ENCODE measurements at places on chromosomes 4 and X.
A peak's percentile ranks its signal among the peaks of the same experiment; 100 is the strongest.

- no peak for DNase-seq
Observed at GRCh38 chrX:101062176-101062575, 10.3 kb upstream of the TRMT2B start.

- DNase-seq, result peak; percentile 3
Observed at GRCh38 chrX:148536961-148537360, 36.5 kb downstream of the AFF2 start.

DNA sequence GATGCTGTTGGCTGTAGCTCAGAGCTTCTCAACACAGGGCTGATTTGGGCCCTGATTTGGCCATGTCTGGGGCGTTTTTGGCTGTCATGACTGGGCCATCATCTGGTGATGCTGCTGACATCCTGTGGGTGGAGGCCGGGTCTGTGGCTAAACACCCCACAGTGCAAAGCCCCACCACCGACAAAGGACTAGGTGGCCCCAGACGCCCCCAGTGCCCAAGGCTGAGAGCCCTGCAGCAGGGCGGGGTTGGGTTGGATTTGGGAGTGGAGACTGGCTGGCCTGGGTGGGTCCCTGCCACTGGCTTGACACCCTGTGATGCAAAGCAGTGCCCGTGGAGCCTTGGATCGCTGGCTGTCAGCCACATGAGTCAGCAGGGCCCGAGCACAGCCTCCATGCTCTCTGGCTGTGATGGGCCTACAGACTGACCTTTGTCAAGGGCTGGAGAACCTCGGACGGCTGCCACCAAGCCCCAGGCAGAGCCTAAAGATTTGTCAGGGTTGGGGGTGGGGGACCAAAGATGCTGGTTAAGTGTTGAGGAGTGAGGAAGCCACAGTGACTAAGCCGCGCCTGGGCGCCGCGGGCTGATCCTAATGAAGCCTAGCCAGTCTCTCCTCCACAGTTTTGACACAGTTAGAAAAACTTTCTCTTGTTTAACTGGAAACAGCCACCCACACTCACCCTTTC, 28.3 kb downstream of the CYTL1 start:
- no peak for DNase-seq

- no peak for DNase-seq
Observed at GRCh38 chrX:94850811-94851210, 1176.8 kb downstream of the FAM133A start.

DNA sequence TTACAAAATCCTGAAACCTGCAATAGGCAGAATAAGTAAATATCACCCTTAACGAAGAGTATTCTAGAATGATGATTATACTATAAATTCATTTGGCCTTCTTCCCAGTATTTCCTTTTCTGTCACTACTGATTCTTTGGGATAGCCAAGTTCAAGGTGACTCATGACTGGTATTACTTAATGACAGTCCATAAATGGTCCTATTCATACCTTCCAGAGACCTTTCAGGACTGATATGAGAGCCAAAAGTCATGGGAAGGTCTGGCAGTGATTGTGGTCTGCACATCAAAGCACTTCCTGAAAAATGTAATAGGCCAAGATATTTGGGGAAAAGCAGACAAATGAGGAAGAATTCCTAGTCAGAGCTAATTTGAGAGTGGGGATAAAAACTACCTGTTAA, 239.6 kb upstream of the FAM47A start:
- DNase-seq, result peak; percentile 27

GRCh38 chr4:118395057-118395644, 42.3 kb upstream of the PRSS12 start:
- DNase-seq, result no peak

- DNase-seq, result no peak
Observed at GRCh38 chrX:153903238-153903980, 1.1 kb upstream of the AVPR2 start.

DNA sequence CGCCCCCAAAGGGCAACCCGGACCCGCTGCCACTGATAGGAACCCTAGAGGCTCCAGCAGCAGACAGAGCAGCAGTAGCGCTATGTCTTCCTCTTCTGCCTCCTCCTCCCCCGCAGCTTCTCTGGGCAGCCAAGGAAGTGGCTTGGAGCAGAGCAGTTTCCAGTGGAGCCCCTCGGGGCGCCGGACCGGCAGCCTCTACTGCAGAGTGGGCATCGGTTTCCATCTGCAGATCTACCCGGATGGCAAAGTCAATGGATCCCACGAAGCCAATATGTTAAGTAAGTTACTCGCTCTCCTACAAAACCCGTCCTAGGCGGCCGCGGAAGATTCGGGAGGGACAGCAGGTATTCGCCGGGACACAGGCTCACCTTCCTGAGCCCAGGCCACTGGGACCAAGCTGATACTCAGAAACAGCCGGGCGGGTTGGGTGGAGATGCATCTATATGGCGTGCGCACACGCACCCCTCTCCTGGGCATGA, 477 bp downstream of the FGF5 start:
- DNase-seq, result peak; percentile 48

DNA sequence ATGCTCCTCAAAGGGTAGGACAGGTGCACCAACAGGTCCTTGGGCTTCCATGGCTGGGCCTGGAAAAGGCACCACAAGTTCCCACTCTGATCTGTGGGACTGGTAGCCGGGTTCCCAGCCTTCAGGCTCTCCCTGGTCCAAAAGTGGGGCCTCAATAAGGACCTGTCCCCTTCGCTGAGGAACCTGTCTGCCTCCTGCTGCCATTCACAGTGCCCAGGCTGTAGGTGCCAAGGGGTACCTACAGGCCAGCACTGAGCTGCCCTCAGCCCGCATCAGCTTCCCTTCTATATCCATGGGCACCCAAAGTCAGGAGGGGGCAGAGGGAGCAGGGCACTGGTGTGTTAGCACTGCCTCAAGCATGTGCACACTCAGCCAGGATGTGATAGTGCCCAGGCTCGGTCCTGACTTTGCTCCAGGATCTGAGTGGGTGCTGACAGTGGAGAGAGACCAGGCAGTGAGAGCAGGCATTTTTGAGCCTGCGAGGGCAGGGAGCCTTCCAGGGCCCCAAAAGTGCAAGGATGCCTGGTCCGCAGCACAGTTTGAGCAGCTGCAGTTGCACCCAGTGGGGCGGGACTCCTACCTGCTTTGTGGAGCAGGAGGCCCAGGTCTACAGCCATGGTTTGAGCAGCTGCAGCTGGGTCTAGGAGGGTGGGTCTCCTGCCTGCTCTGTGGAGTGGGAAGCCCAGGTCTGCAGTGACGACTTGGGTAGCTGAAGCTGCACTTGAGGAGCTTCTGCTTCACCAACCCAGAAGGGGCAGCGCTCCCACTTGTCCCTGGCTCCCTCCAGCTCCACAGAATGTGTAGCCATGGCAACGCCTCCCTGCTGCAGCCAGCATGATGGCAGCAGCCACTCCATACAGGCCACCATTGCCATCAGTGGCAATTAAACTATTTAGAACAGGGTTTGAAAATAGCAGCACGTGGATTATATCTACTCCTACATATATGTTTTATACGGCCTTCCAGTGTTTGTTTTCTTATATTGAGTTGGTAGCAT, 376.4 kb downstream of the KCTD8 start:
- DNase-seq, result no peak

- DNase-seq, result no peak
Observed at GRCh38 chr4:188162698-188163097, 23.5 kb downstream of the TRIML1 start.

DNA sequence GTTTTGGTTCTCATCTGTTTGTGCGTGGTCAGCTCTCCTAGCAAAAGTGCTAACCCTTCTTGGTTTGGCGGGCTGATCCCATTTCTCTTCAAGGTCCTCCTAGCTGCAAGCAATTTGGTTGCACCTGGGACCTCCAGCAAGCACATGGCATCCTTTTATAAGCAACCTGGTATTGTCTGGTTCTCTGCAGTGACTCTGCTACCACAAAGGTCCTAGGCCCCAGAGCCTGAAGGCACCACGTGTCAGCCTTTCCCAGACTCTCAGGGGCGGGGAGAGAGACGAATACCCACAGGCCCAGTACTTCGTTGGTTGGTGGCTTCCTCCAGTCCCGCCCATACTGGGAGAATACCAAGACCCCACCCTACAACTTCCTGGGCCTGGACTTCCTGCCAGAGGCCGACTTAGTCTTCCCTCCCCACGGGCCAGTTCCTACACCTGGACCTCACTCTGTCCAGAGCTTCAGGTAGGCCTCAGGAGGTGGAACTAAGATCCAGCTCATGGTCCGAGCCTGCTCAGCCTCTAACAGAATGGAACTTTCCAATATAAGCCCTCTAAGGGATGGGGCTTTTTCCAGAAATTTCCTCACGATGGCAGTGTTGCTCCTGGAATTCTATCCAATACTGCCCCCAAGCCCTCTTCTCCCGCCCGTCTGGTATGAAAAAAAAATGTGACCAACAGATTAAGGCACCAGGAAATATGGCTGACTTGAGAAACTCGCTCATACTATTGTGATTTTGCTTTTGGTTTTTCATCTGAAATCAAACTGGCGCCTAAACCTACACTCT, 192.5 kb upstream of the STK26 start:
- peak; percentile 79 for DNase-seq

DNA sequence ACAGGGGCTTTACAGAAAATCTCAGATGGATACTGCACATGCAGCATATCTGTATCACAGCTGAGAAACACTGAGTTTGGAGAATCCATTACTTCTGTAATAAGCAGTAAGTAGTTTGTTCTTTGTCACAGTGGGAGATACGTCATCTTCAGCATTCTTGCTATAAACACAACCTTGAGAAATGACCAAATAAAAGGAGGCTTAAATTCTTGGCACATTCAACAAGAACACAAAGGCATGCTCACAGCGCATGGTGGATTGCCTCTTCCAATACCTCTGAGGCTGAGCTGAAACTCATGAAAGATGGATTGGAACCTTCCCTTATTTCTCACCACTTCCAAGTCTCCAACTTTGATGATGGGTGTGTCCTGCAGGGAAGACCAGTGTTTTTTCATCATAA, 54.5 kb downstream of the ANXA5 start:
- no peak for DNase-seq

DNA sequence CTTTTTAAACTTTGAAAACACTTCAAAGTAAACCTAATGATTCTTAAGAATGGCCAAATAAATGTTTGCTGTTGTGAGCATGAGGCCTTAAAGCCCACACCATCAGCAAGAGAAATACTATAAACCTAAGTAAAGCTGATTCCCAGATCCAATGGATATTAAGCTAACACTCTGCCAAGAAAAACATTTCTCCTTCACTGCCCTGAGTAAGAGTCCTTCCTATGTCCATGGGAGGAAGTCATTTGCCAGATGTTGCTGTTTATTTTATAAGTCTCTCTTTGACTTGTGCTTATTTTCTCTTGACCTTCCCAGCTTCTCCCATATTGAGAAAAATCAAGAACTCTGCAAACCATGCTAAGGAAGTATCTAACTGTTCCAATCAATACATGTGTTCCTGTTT, 154.3 kb upstream of the EDNRA start:
- no peak for DNase-seq
